IMR-90 (cell line): ENCODE measurements at places on chromosomes 4 and X. TPM values are rescaled to one million over a fixed set of nuclear protein-coding genes. Genes with fewer than 3 reads are reported as not detected.

DNA sequence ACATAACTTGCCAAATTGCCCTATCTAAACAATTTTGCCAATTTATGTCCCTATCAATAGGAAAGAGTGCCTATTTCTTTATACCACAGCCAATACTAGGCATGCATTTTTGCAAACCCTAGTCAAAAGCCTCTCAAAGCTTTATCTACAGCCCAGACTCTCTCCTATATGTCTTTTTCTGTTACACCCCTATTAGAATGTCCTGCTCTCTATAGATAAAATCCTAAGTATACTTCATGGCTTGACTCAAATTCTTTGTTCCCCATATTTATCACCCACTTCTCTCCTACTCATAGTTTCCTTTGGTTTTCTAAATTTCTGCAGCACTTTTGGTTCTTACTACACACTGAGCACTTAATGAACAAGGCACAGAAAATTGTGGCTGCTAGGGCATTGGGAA is 38.0 kb downstream of the NUP62CL start:
- no peak for DNase-seq

Gene ITIH6
- not detected in 2 replicates for polyA plus RNA-seq

Gene NEUROG2
- polyA plus RNA-seq, result not detected in 2 replicates

DNA sequence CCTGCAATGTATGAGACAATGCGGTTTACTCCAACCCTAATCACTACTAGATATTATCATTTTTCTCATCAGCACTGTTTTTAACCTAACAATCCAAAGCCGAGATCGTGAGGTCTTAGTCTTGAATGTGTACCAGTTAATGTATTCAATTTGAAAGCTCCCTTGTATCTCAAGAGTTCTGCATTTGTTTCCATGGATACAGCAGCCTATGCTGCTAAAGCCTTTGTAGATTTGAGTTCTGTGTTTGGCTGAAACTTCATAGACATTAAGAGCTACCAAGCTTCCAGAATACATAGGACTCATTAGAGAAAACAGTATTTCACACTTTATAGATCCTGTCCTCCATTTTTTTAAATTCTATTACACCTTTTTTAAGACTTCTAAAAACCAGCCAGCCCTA is 39.9 kb downstream of the SLC9A6 start:
- DNase-seq, result no peak

- peak; percentile 76 for DNase-seq
Observed at GRCh38 chr4:107913283-107913899, 18.0 kb upstream of the CYP2U1 start.

GRCh38 chrX:109856974-109857373 is 123.9 kb upstream of the ACSL4 start:
- peak; percentile 34 for DNase-seq

Gene MAGIX
- 1.0 and 1.1 TPM in 2 replicates for polyA plus RNA-seq

Gene EVC
- polyA plus RNA-seq, result 18.8 and 18.9 TPM in 2 replicates
